T-helper 17 cell (primary cell): ENCODE measurements at places on chromosomes 7 and 10. TPM values are rescaled to one million over a fixed set of nuclear protein-coding genes. Genes with fewer than 3 reads are reported as not detected.

Gene LRRC4
- 0.34 TPM for total RNA-seq

Gene PLPP4
- total RNA-seq: not detected

Gene HTR5A
- not detected for total RNA-seq

Gene CRYGN
- total RNA-seq: 0.99 TPM

Gene ATP6V0A4
- not detected for total RNA-seq

Gene GOLGA7B
- 9.6 TPM for total RNA-seq

Gene CPVL
- 6.0 TPM for total RNA-seq

Gene SLC18A3
- total RNA-seq: not detected
